Head of caudate nucleus (tissue), 42 donors: ENCODE measurements at places on chromosomes 6 and 20.

DNA sequence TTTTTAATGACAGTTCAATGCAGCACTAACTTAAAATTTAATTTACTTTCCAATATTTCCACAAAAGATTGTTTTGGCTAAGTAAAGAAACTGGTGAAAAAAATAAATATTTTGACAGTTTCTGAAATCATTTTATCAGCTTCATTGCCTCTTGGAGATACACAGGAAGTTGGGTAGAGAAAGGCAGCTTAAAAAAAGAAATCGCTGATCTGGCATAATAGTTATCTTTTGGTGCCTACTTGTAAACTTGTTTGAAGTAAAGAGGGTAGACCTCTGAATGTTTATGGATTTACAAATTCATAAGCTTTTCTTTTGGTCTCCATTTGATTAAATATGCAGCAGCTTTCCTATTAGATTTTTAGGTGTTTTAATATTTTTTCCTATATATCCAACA lies 103.4 kb downstream of the RTN4IP1 start:
- no peak for DNase-seq

DNA sequence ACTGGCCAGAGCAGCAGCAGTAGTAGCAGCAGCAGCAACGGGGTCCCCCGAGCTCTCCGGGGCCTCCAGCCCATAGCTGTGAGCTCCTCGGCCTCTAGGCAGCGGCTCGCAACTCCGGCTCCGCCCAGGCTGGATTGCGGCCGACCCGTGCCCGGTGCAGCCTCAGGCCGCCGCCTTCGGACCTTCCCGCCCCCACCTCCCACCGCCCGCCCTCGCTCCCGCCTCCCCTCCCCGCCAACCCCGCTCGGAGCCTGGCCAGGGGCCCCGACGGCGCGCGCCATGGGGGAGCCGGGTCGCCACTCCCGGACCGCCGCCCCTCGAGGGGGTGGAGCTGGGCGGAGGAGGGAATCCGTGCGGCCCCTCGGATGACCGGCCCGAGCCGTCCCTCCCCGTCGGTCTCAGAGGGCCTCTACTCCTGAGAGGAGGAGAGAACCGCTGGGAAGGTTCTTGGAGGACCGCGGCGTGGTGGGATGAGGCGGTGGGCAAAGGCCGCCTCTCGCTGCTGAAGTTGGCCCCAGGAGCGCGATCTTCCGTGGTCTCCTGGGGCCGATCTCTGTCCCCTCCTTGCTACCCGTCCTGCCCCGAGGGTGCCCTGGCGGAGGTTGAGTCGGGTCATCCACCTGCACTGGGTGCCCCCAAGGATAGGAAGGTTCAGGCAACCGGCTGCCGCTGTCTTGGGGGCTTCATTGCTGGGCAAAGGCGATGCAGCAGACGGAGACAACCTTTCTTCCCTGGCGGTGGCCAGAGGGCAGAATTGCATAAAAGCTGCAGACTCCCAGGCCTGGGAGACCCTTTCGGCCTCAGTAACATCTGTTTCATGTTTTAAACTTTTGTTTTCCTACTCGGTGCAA lies at the start of gene ADAM33:
Gene ADAM33, minus strand, starts transcription at position 80 of the 851 bp plus-strand sequence. Its CDS starts 6 bp downstream, at position 74.
- no peak for DNase-seq

GRCh38 chr6:4568138-4568537 lies 208.1 kb upstream of the CDYL start:
- no peak for DNase-seq

DNA sequence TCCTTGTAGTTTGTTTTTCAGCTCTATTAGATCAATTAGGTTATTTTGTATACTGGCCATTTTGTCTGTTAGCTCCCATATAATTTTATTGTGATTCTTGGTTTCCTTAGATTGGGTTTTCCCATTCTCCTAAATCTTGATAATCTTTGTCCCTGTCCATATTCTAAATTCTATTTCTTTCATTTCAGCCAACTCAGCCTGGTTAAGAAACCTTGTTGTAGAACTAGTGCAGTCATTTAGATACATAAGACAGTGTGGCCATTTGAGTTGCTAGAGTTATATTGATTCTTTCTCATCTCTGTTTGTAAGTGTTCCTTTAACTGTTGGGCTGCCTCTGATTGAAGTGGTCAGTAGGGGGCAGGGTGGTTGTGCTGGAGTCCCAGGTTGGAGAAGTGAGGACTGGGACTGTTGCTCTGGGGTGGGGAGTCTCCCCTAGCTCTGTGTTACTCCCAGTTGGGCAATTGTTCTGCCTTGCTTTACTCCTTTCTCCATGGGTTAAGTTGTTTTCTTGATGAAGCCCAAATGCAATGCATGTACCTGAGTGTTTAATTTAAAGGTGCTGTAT lies 98.8 kb upstream of the NRN1 start:
- no peak for DNase-seq

GRCh38 chr20:24768201-24768636 lies 180.8 kb upstream of the CST7 start:
- no peak for DNase-seq

DNA sequence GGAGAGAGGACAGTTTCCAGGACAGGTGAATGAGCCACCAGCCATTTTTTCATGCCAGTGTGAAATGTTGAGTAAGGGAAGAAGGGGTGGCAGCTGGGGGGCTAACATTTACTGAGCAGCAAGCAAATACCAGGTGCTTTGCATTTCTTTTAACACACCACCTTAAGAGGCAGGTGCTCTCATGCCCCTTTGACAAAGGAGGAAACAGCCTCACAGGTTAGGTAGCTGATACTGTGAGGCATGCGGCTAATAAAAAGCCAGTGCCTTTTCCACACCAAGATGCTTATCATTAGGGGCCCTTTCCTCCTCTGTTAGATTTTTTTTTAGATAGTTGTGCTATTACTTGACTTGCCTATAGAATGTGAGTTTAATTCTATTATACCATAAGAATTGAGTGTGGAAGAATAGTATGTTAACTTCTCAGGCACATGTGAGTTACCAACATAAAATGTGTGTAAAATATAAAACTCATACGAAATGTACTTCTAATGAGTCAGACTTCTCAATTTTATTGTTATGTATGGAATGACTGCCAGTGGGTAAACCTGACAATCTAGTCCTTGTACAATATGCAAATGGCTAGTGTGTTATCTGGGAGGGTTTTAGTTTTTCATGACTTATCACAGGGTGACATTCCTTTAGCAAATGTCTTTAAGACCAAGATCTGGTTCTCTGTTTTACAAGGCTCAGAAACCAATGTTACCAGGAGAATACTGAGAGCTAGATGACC lies 260.0 kb downstream of the TMEM242 start:
- DNase-seq: no peak

- no peak for DNase-seq
Observed at GRCh38 chr6:23414051-23414445, 712.0 kb upstream of the NRSN1 start.

DNA sequence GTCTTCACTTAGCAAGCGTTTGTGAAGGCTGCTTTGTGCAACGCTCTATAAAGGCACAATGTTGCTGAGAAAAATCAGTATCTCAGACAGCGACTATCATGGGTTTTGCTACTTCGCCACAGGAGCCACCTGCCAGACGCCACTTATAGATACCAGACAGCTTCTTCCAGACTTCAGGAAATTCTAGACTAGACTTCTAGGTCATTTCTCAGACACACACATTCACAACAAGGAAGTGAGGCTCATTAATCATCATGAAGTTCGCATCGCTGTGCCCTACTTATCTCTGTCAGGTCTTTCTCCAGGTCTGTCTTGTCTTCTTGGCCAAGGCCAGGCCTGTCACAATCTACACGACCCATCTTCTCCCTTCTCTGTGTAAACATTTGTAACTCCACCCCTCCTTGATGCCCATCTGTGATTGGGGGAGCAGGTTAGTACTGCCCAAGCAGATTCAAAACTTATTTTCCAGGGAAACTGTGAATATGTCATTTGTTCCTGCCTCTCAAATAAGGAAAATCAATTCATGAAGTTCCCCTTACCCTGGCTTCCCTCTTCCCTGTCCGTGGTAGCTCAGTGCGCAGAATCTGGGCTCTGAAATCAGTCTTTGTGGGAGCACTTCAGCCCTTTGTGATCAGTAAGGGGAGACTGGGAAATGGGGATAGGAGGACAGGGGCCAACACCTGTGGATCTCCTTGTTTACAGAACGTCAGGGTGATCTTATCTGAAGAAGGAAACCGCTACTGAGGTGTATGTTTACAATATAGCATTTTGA lies 115.5 kb downstream of the TNFAIP3 start:
- DNase-seq: no peak

DNA sequence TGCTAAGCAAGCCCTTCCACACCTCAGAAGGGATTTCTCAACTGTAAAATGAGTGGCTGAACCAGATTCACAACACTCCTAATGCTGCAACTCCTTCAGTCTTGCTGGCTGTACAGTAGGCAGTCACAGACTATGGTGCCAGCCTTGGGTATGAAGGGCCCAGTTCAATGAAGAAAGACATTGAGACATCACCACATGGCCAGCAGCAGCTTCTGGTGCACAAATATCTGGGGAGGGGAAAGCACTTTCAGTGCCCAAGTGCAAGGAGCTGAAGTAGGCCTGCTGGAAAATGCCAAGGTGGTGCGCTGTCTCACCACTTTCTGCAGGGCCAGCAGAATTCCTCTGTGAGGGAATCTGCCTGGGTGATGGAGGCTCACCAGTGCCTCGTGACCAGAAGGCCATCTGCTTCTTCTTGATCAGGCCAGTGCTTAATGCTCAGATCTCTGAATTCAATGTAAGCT lies 1.8 kb downstream of the PLA2G7 start:
- DNase-seq: no peak

DNA sequence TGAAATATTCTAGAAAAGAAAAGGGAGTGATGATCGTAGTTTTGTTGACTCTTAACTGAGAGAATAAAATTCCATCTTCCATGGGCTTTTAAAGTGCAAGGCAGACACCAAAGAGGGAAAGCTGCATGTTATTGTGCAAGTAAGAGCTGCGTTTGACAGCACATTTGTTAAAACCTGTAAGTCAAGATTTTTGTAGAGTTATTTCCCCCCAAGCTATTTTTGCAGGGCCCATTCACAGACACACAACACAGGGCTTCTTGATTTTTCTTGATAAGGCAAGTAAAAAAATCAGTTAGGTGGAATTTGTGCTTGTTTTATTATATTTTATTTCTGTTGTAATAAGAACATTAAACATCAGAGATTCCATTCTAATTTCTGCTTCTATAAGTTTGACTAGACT lies 13.8 kb downstream of the CFAP206 start:
- DNase-seq: no peak

GRCh38 chr6:111899531-111899930 lies 26.3 kb upstream of the FYN start:
- no peak for DNase-seq

DNA sequence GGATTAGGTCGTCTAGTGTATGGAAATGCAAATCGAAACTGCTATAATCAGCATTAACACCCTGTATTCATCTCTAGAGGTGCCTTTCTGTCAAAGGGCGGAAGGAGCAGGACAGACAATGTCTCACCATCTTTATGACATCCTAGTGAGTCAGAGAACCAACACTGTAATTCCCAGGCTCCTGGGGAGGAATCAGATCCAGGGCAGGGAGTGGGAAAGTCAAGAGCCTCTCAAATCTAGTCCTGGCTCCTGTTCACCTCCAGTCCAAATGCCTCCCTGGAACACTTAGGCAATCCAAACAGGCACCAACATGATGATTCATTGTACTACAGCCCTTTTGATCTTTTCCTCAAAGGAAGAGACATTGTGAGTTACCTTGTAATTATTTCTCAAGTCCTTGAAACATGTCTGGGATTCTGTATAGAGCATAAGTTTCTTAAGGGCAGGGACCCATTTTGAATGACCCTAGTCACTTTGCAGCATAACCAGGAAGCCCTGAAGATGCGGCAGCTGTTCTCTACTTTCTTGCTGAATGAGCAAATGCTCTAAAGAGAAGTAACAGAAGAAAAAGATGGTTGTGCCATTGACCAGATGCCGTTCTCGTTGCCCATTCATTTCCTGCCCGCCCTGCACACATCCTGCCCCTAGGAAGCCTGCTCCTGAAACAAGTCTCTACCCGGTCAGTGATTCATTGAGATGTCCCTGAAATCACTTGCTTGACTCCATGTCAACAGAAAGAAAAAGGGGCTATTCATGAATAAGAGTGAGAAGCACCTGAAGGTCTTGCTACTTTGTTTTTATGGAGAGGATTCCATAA lies 112.8 kb upstream of the JARID2 start:
- DNase-seq: no peak

DNA sequence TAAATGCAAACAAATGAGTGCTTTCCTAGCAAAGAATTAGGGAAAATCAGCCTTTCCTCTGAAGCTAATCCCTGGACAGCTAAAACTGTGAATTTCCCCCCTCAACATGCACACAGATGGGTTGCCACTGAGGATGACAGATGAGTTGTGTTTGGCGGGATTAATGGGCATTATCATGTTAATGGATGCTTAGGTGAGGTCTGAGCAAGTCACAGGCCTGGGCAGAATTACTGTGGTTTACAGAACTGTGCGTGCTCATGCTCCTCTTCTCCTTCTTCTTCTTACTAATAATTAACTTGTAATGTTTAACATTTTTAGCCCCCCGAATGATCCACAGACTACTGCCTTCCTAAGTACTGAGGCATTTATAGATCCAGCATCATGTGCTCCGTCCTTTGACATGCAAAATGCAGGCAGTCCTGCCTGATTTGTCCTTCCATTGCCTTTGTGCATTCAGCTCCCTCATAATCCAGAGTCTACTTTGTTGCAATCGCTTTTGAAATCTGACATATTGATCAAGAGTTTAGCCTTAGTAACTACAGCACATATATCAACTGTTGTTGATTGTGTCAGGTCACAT lies 753.4 kb upstream of the MMS22L start:
- no peak for DNase-seq

- no peak for DNase-seq
Observed at GRCh38 chr20:62176866-62177265, 6.0 kb upstream of the MTG2 start.

GRCh38 chr6:105346052-105346451 lies 56.8 kb downstream of the PREP start:
- DNase-seq: no peak

GRCh38 chr6:148055419-148055818 lies 287.2 kb upstream of the SASH1 start:
- no peak for DNase-seq

DNA sequence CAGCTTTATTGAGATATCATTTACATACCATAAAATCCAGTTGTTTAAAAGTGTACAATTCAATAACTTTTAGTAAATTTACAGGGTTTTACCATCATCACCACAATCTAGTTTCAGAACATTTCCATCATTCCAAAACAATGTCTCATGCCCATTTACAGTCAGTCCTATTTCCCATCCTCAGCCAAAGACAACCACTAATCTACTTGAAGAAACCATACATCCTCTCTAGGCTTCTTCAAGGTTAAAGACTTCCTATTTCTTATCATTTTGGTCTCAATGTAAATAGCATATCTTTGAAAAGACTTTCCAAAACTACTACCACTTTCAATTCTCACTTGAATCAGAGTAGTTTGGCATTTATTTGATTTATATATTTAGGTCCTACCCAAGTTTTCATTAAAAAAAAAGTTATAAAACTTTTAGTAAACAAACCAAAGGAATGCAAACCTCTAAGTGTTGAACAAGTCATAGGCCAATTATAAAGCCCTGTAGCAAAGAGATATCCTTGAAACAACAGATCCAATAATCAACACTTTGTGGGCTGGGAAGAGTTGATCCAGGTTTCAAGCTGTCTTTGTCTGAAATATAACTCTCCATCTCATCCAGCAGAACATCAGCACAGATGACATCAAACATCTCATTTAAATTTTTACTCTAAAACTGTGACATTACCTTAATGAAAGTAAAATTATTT lies 211.3 kb upstream of the RUNX2 start:
- DNase-seq: no peak

- DNase-seq: no peak
Observed at GRCh38 chr6:112470376-112470775, 123.2 kb downstream of the RFPL4B start.
